ENCODE measurements at places on chromosomes 11 and 22.

DNA sequence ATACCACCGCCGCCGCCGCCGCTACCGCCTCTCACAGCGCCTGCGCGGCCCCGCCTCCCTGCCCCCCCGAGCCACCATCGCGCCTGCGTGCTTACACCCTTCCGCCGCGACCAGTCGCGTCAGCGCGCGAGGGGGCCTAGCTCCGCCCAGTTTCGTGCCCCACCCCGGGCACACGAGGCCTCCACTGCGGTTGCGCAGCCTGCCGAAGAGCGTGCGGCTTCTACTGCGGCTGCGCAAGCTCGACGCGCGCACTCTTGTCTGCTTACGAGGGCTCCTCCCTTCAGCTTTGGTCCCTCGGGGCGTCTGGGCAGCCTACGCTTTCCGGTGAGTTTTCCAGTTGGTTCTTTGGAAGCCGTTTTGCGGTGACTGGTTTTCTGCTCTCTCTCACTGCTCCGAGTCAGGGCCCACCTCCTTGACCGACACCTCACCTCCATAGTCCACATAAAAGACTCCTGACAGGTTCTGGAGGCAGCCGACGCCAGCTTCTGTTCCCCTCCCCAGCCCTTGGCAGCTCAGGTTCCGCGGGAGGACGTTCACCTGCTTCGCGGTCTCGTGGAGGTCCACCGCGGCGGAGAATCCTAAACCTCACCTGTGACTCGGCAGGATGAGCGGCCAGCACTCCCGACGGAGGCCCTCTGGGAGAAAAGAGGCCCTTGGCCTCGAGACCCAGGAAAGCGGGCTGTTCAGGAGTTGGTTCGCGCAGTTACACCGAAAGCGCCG lies at the start of gene PITPNB:
PITPNB (minus strand) TSS at position 35 of the 720 bp plus-strand sequence. CDS start 65 bp downstream, outside the sequence.
- DNase-seq, result peak; percentile 99

GRCh38 chr11:117333917-117334316 lies 6.3 kb downstream of the CEP164 start:
- no peak for DNase-seq

DNA sequence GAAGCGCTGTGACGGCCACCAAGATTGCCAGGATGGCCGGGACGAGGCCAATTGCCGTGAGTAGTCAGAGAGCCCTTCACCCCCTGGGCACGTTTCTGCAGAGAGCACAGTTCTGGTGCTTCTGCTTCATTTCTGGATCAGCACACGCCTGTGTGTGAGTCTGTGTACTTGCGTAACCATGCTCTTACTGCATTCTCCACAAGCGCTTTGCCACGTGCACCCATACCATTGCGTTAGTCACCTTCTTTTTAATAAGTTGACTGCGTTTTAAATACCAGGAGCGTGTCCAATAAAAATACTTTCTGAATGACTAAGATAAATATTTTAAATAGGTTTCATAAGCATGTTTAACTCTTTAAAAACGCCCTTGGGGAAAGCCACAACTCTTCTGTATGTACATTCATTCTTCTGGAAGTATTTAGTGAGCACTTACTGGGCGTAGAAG lies 143.0 kb upstream of the SORL1-AS1 start:
- no peak for DNase-seq

- DNase-seq, result no peak
Observed at GRCh38 chr11:64989416-64989815, 7.4 kb downstream of the BATF2 start.

- DNase-seq, result no peak
Observed at GRCh38 chr11:34549271-34549670, 35.7 kb upstream of the ELF5 start.

- DNase-seq, result no peak
Observed at GRCh38 chr11:35180317-35181233, 41.6 kb downstream of the CD44 start.

DNA sequence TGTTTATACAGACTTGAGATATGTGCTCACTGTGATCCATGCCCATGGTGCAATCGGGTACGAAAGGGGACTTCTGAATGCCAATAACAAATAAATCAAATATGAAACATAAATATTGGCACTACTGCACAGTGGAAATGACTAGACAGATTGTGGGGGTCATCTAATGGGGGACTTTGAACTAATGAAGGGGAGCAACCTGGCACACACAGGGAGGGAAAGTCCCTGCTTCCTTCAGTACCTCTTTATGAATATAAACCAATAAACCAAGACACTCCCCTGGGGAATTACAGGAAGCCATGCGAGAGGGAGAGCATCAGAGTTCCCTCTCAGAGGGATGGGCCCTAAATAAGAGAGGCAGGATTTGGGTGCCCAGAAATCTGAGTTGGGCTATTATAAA lies 21.1 kb downstream of the MIF start:
- no peak for DNase-seq

- no peak for DNase-seq
Observed at GRCh38 chr11:119727523-119728151, 1.4 kb downstream of the NECTIN1 start.

- DNase-seq, result no peak
Observed at GRCh38 chr11:133840479-133840941, 4.8 kb downstream of the SPATA19 start.

- no peak for DNase-seq
Observed at GRCh38 chr22:17065433-17065832, 19.4 kb upstream of the IL17RA start.

- DNase-seq, result no peak
Observed at GRCh38 chr11:1755344-1755691, 4.9 kb upstream of the IFITM10 start.

- no peak for DNase-seq
Observed at GRCh38 chr11:86500500-86501140, 125.9 kb downstream of the CCDC81 start.

DNA sequence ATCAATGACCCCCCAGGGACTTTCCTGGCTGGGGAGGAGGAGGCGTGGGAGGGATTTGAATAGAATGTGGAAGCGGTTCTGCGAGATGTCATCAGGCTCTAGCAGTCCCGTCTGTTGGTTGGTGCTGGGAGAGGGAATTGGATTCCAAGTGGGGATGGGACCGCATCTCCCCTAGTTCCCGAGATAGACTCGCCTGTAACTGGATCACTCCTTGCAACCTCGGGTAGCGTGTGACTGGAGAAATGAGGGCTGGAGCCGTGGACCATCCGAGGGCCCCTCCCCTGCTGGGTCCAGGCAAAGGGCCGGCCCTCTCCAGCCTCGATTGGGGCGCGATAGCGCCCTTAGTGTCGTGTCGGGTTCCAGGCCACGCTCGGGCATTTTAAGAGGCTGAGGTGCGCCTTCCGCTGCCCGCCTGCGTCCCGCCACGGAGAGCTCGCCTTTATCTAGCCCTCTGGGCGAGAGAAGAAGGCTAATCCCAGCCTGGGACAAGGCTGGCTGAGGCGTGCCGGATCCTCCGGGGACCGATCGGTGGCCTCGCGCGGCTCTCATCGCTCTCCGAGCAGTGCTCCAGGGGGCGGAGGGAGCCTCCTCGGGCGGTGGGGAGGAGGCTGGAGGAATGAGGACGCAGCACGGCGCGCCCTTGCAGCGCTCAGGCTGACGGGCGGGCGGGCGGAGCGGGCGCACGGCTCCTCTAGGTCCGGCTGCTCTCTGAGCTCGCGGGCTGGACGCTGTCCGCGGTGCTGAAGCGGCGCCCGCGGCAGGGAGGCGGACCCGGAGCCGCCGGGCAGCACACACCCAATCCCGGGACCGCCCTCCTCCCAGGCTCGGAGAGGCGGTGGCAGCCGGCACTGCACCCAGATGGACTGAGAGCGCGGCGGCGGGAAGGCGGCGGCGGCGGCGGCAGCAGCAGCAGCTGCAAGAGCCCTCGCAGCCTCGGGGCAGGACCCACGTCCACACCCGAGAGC lies 107.8 kb downstream of the OSBP2 start:
- DNase-seq, result peak; percentile 93

GRCh38 chr11:35073691-35074419 lies 65.1 kb upstream of the CD44 start:
- DNase-seq, result no peak

DNA sequence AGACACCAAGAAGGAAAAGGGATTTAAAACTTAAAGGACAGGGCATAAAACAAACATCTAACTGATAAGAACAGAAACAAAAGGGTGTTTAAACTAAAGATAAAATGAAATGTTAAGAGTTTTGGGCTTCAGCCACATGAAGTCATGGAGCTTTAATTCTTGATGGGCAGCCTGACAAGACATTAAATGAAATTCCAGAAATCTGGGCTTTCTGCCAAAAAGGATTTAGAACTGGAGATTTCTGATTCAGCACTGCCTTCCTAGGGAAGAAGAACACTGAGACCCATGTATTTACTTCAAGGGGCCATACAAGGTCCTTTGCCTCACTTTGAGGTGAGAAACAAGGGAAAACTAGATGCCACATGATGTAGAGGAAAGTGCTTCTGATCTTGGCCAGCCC lies 355.9 kb upstream of the RAG2 start:
- peak; percentile 26 for DNase-seq

GRCh38 chr11:111633248-111633647 lies 31.0 kb downstream of the SIK2 start:
- DNase-seq, result no peak

DNA sequence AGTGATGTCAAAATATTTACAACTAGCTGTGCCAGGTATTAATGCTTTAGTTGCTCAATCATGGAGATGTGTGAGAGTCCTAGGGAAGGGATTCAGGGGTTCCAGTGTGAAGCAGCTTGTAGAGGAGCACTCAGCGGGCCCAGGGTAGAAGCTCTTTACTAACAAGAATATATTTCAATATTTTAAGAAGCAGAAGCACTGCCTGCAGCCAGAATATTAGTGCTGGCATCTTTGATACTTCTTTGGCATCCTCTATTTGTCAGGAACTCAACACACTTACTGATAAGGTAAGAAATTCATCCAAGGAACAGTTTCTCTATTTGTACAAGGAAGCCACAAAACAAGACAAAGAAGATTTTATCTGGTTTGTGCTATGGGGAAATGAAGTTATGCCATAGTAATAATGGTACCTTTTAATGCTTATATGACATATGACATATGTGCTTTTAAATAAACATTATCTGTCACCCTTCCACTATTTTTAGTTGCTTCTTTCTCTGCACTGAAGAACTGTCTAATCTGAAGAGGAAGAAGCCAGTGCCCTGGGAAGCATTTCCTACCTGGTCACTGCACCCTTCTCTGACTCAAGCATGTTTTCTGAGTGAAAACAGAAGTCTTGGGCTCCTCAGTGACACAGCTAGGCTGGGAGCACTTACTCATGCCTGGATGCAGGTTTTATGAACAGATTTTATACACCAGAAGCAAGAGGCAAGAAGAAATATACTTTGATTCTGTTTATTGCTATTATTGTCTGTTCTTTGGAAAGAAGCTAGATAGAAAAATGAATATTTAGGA lies 388.1 kb upstream of the CCDC90B start:
- no peak for DNase-seq

GRCh38 chr11:47606731-47607130 lies 12.5 kb upstream of the C1QTNF4 start:
- no peak for DNase-seq

DNA sequence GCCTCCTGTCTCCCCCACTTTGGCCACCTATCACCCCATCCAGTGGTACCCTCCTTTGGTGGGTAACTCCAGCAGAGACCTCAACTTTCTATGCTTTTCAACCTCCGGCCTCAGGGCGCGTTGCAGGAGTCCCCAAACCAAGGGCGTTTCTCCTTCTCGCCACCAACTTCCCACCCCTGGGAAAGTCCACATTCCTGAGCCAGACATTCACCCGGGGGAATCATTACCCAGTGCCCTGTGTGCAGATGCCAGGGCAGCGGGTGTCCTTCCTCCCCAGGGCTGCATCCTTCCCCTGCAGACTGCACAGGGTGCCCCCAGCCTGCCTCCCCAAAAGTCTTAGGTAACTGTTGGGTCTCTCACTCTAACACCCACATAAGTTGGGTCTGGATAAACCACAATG lies 26.4 kb downstream of the MYEOV start:
- DNase-seq, result no peak

DNA sequence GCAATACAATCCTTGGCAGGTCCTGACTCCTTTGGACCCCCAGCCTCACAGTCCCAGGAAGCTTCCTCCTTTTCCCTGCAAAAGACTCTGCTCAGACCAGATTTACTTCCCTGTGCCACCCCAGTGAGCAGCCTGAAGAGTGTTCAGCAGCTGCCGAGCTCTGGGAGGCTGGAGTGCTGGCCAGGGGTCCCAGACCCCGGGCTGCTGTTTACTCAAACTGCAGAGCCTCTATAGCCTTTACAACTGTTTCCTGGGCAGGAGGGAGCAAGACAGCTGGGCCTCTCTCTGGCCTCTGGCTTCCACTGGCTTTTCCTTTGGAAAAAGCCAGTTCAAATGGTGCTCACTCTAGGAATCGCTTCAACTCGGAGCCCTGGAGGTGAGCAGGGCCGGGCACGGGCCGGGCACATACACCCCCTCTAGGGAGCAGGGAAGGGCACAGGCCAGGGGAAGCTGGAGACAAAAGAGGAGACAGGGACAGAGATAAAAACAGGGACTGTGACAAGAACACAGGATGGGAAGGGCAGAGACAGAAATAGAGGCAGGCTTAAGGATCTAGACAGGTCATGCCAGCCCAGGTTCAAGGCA lies 932 bp downstream of the IRAG1 start:
- DNase-seq, result no peak

- DNase-seq, result no peak
Observed at GRCh38 chr22:26524870-26525269, 12.6 kb upstream of the TFIP11 start.

- no peak for DNase-seq
Observed at GRCh38 chr11:30414806-30415205, 91.9 kb downstream of the ARL14EP start.

DNA sequence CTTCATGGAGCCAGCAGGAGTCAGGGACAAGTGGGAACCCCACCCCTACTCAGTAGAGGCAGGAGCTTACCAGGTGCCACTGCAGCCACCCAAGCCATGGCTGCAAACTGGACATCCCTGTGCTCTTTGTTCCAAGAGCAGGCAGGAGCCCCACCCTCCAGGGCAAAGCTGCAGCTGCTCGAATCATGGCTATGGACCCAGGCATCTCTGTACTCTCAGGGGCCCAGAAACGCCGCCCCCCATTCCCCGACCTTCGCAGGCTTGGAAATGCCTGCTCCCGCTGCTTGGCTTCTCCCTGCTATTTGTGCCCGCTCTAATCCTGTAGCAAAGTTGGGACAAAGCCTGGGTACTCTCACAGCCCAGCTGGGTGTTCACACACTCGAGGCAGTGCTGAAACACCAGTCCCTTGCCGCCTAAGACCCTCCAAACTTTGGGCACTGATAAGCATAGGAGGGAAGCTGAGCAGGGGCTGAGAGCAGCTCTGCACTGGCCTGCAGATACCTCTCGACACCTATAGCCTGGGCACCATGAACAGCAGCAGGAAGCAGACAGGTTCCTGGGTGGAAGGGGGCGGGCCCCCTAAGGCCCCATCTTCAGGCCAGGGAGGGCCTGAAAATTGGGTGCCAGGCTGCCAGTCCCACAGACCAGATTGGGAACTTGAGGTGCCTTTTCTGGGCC lies 402.4 kb downstream of the LRRC4C start:
- DNase-seq, result no peak

All from hindlimb muscle (tissue), 1 donor.